ENCODE measurements at places on chromosomes 7 and 10.

GRCh38 chr10:200405-200804, 65.2 kb downstream of the ZMYND11 start:
- DNase-seq, result no peak

GRCh38 chr7:130879191-130879590, 145.2 kb upstream of the KLF14 start:
- no peak for DNase-seq

- no peak for DNase-seq
These were observed 359.6 kb downstream of the ARL4A start for GRCh38 chr7:13047061-13047460.

DNA sequence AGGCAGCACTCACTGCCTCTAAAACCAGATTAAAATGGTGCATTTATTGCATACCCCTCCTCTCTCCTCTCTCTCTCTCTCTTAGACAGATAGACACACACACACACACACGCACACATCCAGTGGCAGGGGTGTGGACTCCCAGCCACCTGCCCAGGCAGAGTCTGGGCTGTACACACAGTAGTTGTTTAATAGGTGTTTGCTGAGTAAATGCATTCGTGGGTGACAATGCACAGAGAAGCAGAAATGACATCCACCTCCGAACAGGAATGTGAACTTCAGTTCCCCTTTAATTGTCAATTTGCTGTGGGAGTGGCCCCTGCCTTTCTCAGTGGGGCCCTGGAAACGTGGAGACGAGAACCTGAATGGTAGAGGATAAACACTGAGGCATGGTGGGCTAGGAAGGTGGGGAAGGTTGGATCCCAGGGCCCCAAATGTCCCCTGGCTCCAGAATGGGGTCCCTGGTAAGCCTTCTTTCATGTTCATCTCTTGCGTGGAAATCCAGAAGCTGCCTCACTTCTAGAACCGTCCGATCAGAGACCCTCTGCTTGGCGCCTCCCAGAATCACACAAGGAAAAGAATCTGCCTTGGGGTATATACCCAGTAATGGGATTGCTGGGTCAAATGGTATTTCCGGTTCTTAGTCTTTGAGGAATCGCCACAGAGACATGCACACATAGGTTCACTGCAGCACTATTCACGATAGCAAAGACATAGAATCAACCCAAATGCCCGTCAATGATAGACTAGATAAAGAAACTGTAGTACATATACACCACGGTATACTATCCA, 58.5 kb upstream of the ECHDC3 start:
- no peak for DNase-seq

- no peak for DNase-seq
These were observed 155.9 kb downstream of the SH2D4B start for GRCh38 chr10:80693565-80693964.
